ENCODE measurements at places on chromosomes 13 and 19. TPM values are rescaled to one million over a fixed set of nuclear protein-coding genes. Genes with fewer than 3 reads are reported as not detected.

- no peaks in the 10 kb centered on the region for H3K27me3 ChIP-seq
- no peak for DNase-seq
- no peaks in the 10 kb centered on the region for H3K4me1 ChIP-seq
- H3K27ac ChIP-seq: no peak overlapping the region
- H3K4me3 ChIP-seq: no peak overlapping the region
Measured at GRCh38 chr13:104140552-104140951, 1074.3 kb upstream of the SLC10A2 start.

DNA sequence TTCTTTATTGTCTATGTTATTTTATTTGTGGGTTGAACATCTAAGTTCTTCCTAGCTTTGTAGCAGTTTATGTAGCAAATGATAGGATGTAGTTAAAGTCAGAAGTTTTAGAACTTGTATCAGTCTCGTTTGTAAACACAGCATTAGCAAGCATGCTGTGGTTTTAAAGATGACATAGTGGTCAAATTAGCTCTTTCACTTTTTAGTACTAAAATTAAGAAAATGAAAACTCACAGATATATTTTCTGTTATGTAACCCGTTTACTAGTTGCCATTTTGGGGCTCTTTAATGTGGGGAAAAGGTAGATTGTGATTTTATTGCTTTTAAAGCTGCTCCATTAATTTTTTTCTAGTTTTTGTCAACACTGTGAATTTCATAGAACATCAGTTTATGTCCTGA, 216.5 kb downstream of the PCCA start:
- DNase-seq: no peak
- H3K4me3 ChIP-seq: no peak overlapping the region
- H3K4me1 ChIP-seq: no peaks in the 10 kb centered on the region

GRCh38 chr13:33150126-33150525, 133.9 kb downstream of the KL start:
- DNase-seq: no peak
- H3K4me3 ChIP-seq: no peak overlapping the region
- no peaks in the 10 kb centered on the region for H3K36me3 ChIP-seq
- H3K27ac ChIP-seq: no peak overlapping the region
- peaks cover 7% of the 10 kb centered on the region for H3K4me1 ChIP-seq

DNA sequence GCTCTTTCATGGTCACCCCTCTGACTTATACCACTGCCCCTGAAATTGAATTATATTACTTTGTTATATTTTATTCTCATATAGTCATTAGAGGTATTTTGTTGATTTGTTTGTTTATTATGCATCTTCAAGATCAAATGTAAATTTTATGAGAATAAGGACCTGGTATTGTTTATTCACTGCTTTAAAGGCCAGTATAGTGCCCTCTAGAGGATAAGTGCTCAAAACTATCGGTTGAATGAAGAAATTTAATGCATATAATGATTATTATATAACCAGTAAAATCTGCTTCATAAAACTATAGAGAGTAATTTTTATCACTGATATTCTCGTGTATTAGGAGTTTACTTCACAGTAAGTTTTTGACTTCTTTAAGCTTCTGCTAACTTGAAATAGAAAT, 1401.9 kb downstream of the SLITRK1 start:
- no peak overlapping the region for H3K4me3 ChIP-seq
- no peaks in the 10 kb centered on the region for H3K4me1 ChIP-seq
- no peaks in the 10 kb centered on the region for H3K27me3 ChIP-seq
- H3K27ac ChIP-seq: no peak overlapping the region
- DNase-seq: no peak
- no peaks in the 10 kb centered on the region for H3K36me3 ChIP-seq

DNA sequence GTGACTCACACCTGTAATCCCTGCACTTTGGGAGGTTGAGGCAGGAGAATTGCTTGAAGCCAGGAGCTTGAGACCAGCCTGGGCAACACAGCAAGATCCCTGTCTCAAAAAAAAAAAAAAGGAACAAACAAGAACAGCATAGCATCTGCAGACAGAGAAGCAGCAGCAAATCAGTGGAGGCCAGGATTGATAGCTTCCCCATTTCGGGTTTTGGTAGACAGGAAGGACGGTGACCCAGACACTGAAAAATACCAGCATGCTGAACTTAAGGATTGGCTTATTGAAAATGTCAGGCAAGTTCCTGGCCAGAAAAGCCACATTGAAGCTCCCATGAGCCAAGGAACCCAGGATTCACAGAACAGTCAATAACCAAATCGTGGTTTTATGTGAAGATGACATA, 3.0 kb downstream of the ZNF490 start:
- H3K27ac ChIP-seq: no peak overlapping the region
- no peak for DNase-seq
- H3K4me1 ChIP-seq: peaks cover 18% of the 10 kb centered on the region

- H3K4me1 ChIP-seq: no peaks in the 10 kb centered on the region
- H3K27ac ChIP-seq: no peak overlapping the region
- no peak overlapping the region for H3K4me3 ChIP-seq
- no peaks in the 10 kb centered on the region for H3K27me3 ChIP-seq
Measured at GRCh38 chr13:45522571-45522970, 57.8 kb downstream of the COG3 start.

- H3K4me3 ChIP-seq: no peak overlapping the region
- DNase-seq: no peak
- no peak overlapping the region for H3K27ac ChIP-seq
Measured at GRCh38 chr19:33654840-33655508, 33.2 kb downstream of the CHST8 start.

- no peak overlapping the region for H3K4me3 ChIP-seq
- no peaks in the 10 kb centered on the region for H3K4me1 ChIP-seq
- peaks cover 11% of the 10 kb centered on the region for H3K27me3 ChIP-seq
- H3K27ac ChIP-seq: no peak overlapping the region
- peak; percentile 34 for DNase-seq
- no peaks in the 10 kb centered on the region for H3K36me3 ChIP-seq
Measured at GRCh38 chr19:46529622-46530451, 34.2 kb upstream of the PNMA8B start.

DNA sequence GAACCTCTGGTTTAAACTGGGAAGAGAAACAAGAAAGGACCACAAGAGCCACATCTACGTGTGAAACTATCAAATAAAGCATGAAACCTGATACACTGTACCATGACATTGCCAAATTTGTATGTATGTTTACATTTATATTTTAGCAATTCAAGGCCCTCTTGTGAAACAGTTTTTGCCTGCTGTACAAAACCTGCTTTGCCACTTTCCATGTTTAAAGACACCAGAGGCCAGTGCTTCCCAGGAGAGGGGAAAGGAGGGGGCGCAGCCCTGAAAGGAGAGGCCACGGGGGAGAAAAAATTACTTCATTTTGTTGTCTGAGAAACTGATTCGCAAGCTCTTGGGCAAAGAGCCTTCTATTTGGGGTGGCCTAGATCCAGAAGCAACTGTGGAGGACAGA, 124.8 kb downstream of the DCLK1 start:
- H3K27me3 ChIP-seq: no peaks in the 10 kb centered on the region
- no peak for DNase-seq
- no peaks in the 10 kb centered on the region for H3K4me1 ChIP-seq
- H3K36me3 ChIP-seq: no peaks in the 10 kb centered on the region
- no peak overlapping the region for H3K4me3 ChIP-seq

DNA sequence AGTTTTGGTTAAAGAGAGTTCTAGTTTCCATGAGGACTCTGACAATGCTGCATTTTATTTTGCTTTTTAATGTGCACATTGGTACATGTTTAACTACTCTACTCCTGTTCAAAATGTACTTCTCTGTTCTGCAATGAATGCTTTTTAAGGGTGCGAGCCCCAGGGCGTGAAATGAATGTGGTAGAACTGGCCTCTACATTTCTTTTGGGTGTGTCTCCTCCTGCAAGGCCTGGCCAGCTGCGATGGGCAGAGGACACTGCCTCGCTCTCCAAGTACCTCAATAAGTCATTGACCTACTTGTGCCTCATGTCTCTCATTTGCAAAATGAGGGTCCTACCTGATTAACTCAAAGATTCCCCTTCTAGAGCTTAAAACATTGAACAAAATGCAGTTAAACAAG, 6.7 kb downstream of the RGS9BP start:
- DNase-seq: no peak
- peaks cover 6% of the 10 kb centered on the region for H3K4me1 ChIP-seq
- no peaks in the 10 kb centered on the region for H3K36me3 ChIP-seq
- no peaks in the 10 kb centered on the region for H3K27me3 ChIP-seq

The IZUMO2 gene
- not detected for total RNA-seq

The PAF1 gene
- total RNA-seq: 65.3 TPM

The U2AF1L4 gene
- 5.1 TPM for total RNA-seq

The KLK14 gene
- not detected for total RNA-seq

The HPN gene
- 9.1 TPM for total RNA-seq

The PSG3 gene
- not detected for total RNA-seq

The NKPD1 gene
- not detected for total RNA-seq

The SPIB gene
- not detected for total RNA-seq

The IL17D gene
- 2.2 TPM for total RNA-seq

The IRGC gene
- total RNA-seq: not detected

Measured in gastrocnemius medialis (tissue), 4 donors.